ENCODE measurements at places on chromosomes 5 and 9.

GRCh38 chr9:20929276-20929675 is 102.2 kb downstream of the HACD4 start:
- DNase-seq, result no peak

GRCh38 chr9:6959270-6960000 is 201.7 kb downstream of the KDM4C start:
- DNase-seq, result no peak

DNA sequence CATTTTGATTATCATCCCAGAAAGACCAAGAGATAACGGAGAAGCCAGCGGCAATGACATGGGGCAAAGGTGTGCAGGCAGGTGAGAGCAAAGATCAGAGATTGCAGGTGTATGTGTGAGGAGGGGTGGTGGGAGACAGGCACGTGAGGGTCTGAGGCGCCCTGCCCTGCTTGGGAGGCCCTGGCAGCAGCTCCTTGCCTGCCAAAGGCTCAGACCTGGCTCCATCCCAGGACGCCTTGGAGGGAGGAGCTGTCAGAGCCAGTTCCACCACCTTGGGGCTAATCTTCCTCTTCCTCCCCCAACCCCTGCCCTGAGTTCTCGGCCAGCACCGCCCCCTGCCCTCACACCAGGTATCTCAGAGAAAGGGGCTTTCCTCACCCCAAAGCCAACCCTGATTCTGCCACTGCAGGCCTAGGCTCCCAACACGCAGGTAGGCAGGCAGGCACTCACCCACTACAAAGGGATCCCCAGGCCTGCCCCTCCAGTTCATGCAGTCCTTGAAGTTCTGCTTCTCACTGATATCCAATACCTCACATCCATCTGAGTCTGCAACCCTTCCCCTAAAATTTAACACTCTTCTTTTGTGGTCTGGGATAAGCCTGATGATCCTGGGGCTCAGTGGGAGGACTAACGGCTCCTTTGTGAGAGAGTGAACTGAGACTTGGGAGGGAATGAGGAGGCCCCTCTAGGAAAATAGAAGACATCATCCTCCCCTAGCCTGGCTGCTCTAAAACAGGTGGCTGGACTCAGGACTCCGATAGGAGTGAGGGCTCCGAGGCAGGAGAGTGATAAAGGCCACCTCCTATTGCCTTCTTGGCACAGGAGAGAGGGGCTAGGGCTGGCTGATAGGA is 1.8 kb downstream of the AQP3 start:
- no peak for DNase-seq

- no peak for DNase-seq
Measured at GRCh38 chr5:13034061-13034460, 910.4 kb downstream of the DNAH5 start.

GRCh38 chr9:133275105-133276000 is at the start of gene ABO:
Gene ABO, minus strand, starts transcription at chr9:133275201.
- DNase-seq, result no peak

GRCh38 chr9:134496413-134497282 is 145.0 kb upstream of the COL5A1 start:
- no peak for DNase-seq

- DNase-seq, result no peak
Measured at GRCh38 chr5:157159209-157159751, 6.8 kb downstream of the GARIN3 start.

DNA sequence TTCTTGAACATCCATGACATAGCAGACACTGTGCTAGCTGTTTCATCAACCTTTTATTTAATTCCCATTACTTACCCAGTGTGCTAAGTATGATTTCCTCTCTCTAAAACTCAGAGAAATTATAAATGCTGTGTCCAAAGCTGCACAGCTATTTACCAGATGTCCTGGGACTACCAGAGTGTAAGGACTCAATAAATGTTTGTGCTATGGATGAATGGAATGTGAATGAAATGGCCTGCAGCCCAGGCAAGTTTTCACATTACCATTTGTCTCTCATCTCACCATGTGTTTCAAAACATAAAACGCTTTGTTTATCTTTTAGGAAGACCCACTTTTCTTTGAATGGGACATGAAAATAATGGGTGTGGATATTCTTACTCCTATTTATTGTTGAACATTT is 96.2 kb downstream of the ARHGEF28 start:
- no peak for DNase-seq

GRCh38 chr5:54344653-54345052 is 34.3 kb upstream of the ARL15 start:
- DNase-seq, result no peak

- DNase-seq, result no peak
Measured at GRCh38 chr9:137437691-137438590, 3.2 kb downstream of the ENTPD8 start.

GRCh38 chr5:113405530-113405929 is 29.3 kb downstream of the TSSK1B start:
- no peak for DNase-seq

- DNase-seq, result no peak
Measured at GRCh38 chr5:36685631-36686288, 79.4 kb downstream of the SLC1A3 start.

DNA sequence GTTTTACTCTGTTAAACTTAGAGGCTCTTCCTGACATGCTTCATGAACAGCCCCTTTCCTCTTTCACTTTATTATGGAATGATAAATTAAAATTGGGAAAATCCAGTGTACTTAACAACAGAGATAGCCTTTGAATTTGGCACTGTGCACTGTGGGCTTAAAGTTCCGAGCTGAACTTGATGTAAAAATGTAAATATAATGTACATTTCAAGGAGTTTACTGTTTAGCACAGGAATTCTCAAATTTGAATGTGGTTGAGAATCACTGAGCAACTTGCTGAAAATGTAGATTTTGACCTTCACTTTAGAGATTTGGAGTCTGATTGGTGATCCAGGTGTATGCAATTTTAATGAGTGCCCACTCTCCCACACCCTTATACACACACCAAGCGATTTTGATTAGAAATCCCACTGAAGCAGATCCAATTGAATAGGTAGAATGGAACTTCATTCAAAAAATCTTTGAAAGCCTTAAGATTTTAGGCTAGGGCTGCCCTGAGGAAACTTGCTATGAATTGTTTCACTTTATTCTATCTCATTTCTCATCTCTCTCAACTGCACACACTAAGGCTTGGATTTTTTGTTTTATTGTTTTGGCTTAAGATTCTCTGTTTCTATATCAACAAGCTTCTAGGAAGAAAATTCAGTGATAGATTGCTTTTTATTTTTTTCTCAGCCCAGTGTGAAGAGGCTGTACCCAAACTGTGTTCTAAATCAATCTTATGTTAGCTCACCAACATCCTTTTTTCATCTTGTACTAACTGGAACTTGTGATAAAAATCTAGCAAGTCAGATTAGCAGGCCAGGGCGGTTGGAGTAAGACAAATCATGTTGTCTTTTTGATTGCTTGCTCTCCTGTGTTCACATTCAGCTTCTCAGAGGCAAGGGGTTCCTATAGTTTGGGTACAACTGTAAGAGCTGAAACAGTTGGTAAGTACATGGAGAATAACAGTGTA is 22.9 kb downstream of the NUDT12 start:
- DNase-seq, result no peak

DNA sequence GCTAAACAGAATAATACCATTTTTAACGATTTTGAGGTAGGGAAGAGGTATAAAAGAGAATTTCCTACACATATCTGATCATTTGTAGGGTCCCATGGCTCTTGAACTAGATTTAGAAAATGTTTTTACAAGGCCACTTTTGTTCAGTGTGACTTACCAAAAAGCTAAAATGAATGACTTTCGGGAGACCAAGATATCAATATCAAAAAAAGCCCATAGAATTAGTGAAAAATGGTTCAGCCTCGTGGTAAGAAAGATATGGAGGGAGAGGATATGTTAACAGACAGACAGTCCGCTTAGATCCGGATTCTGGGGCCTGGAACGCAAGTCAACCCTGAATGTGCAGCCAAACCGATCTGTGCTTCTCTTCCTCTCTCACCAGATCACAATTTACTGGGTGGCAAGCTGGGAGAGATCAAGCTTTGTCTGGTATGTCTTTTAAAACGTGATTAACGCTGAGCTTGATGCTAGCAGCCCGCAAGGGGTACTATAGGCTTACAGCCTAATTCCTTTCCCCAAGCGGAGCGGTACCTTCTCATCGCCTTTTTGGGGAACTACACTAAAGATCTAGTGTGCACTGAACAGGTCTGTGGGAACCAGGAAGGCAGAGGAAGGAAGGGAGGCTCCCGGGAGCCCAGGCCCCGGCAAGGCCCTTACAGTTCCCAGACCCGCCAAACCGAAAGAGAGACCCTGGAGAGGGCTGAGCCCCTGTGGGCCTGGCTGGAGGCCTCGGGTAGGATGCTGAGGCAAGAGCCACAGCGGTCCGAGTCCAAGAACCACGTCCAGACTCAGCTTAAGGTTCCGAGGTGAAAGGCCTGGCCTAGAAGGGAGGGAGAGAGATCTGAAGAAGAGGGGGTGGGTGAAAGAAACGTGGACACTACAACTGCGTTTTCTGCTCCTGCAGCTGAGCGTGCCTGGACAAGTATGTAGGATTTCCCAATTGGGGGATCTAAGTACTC is 2.9 kb downstream of the NR2F1-AS1 start:
- no peak for DNase-seq

Measured in esophagus squamous epithelium (tissue), 5 donors.